ENCODE measurements at places on chromosomes 3 and 15. TPM values are rescaled to one million over a fixed set of nuclear protein-coding genes. Genes with fewer than 3 reads are reported as not detected.
A peak's percentile ranks its signal among the peaks of the same experiment; 100 is the strongest.

Gene MFAP1
- 69.5 TPM for polyA plus RNA-seq

- peak; percentile 25 for DNase-seq
Observed at GRCh38 chr3:64686446-64686908, 1.3 kb downstream of the ADAMTS9 start.

DNA sequence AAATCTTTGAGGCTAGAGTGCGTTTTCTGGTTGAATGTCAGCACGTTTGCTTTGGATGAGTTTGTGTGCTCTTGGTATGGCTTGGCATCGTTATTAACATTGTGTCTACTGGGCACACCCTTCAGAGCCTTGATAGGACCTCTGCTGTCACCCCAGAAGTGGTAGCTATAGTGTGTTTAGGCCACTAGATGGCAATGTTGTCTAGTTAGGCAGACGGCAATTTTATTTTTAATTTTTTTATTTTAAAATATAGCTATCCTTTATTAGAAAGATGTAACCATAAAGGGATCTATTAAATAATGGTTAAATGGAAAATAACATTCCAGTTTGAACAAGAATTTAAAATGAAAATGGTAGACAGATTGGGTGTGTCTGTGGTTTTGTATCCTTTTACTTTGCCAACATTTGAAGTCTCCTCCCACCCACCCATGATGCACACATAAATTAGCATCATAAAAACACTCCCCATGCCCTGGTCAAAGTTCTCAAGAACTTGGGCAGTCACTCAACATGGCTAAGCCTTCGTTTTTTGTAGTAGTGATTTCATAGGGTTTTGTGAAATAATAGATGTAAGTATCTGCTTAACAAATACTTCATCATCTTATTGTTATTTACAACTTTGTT is 200.7 kb downstream of the KCNH8 start:
- no peak for DNase-seq

GRCh38 chr3:12451481-12451880 is 32.8 kb upstream of the TSEN2 start:
- no peak for DNase-seq

- DNase-seq, result no peak
Observed at GRCh38 chr15:49978121-49978520, 140.9 kb downstream of the ATP8B4 start.

GRCh38 chr15:36117296-36117787 is 462.1 kb upstream of the CDIN1 start:
- no peak for DNase-seq

DNA sequence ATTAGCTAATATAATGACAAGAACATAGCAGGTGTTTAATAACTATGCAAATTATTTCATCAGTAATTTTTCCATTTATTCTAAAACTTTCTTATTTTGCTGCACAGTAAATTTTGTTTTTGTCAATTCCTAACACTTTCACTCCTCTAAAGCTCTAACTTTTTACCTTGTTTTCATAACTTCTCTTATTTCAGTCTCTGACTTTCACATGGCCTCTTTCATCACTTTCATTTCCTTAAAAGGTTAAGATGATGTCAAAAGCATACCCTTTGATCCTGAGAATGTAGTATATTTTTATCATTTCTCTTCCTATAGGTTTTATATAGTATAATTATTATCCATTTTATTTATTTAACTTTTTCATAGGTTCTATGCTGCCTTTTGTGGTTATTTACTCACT is 1325.8 kb upstream of the ALCAM start:
- no peak for DNase-seq

GRCh38 chr3:69535613-69536012 is 149.7 kb upstream of the FRMD4B start:
- DNase-seq, result no peak

DNA sequence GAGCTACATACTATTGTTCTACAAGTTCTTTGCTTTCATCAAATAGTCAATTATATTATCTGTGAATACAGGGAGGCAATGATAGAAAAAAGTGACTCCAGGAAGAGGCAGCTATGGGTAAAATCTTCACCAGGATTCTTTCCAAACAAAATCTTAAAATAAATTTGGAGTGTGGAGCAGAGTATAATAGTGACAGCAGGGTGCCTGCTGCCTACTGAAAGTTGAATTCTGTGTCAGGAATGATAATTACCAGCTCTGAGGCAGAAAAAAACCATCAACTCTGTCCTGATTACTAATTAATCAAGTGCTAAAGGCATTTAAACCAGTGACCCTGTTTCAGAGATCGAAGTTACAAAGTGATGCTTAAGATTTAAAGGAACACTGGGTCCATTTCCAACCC is 148.0 kb downstream of the DIPK2A start:
- no peak for DNase-seq

DNA sequence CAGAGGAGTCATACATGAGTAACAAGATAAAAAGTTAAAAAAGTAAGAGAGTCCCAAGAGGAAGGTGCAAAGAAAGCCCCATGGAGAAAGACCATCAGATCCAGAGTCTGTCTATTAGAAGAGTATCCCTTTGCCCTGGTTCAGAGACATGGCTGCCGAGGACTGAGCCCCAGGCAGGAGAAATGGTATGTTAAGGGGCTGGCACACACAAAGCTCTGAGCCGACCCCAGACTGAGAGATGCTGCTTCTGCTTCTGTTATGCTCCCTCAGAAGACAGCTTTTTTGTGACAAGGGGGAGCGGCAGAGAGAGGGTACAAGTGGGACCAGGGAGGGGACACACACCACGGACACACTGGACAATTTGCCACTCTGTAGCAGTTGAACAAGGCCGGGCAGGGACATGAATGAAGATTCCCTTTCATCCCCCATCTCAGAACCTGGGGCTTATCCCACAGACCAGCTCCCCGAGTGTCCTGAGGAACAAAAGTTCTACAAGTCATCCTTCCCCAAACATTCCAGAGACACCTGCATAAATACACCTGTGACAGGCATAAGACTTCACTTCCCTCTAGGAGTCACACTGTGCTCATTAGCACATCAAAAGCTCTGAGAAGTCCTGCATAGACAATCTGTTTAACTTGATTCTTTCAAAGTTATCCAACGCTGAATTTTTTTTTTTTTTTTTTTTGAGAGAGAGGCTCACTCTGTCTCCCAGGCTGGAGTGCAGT is 161.6 kb upstream of the WNT5A start:
- DNase-seq, result no peak

Gene SNTN
- 0.14 TPM for polyA plus RNA-seq

DNA sequence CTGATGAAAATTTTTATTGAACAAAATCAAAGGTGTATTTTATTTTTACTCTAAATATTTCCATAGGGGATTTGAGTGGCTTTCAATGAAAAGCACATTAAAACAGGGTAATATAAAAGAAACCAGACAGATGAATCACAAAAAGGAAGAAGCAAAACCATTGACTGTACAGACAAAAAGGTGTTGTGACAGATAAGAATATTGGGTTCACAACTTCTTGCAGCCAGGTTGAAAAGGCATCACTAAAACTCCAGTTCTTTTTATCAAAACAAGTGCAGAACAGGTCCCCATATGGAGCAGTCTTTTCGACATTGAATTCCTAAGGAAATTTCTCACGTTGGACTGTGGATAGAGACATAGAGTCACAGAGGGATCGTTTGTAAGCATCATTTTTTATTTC is 53.8 kb downstream of the AGTR1 start:
- DNase-seq, result no peak

Gene CPNE4
- 0.46 TPM for polyA plus RNA-seq

Gene FGD5
- 25.5 TPM for polyA plus RNA-seq

- DNase-seq, result no peak
Observed at GRCh38 chr15:39132954-39133600, 447.8 kb upstream of the THBS1 start.

Gene GOLGA8G
- polyA plus RNA-seq, result not detected

- DNase-seq, result no peak
Observed at GRCh38 chr3:8660175-8661118, 15.8 kb upstream of the SSUH2 start.

- DNase-seq, result no peak
Observed at GRCh38 chr3:148227534-148227933, 470.2 kb upstream of the AGTR1 start.

DNA sequence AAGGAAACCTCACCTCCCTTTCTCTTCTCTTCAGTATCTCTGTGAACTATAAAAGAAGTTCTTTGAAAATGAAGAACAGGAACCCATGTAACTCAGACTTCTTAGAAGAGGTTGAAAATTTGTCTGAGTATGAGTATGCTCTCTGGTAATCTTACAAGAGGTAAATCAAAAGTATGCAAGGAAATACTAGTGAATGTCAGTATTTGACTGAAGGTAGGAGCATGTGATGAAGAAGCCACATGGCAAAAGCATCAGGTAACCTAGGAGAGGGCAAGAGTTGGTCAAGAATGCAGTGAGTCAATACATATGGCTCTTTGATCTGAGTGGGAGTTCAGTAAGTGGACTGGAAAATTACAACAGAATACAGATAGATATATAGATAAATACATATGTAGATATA is 133.0 kb upstream of the NECTIN3 start:
- DNase-seq, result no peak

DNA sequence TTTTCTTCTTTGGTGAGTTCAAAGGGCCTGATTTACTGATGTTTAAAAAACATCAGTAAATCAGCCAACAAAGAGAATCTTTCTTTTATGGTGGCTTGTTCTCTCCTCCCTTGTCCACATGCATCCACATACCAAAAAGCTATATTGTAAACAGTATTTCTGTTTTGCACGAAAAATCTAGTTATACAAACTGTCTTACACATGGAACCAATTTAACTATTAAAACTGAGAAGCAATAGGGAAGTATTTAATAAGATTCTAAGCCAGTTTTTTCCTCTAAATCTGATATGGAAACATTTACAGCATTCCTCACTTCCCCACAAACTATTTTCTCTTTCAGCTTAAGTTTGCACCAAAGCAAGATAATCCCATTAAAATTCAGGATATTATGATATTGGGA is 110.8 kb upstream of the ICE2 start:
- no peak for DNase-seq

DNA sequence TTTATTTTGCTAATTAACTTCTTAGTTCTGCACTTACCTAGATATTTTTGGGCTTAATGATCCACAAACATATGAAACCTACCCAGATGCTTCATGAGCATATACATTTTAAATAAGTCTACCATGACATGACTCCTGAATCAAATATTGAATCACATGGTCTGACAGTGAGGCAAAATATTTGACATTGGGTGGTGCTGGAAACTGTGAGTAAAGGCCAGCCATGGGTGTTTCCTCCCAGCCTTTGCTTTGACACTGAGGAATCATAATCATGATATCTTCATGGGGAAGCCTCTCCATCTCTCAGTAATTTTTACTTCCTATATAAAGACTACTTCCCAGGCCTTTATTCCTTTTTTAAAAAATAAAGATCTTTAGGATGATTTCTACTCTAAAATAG is 22.8 kb upstream of the SSR3 start:
- no peak for DNase-seq

DNA sequence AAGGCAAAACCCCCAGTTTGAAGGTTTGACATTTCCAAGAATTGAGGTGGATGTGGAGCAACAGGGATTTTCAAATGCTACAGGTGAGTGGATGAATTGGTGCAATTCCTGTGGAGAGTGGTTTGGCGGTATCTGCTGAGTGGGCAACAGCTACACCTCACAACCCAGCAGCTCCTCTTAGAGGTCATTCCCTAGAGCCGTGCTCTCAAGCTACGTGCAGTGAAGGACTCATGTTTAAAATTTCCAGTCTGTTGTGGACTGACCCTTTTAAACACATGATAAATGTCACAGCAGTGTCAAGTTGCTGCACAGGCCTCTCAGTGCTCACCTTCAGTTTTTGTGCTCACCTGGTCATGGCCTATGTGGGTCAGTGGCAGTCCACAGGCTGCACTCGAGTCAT is 9.5 kb downstream of the C3orf20 start:
- DNase-seq, result no peak

DNA sequence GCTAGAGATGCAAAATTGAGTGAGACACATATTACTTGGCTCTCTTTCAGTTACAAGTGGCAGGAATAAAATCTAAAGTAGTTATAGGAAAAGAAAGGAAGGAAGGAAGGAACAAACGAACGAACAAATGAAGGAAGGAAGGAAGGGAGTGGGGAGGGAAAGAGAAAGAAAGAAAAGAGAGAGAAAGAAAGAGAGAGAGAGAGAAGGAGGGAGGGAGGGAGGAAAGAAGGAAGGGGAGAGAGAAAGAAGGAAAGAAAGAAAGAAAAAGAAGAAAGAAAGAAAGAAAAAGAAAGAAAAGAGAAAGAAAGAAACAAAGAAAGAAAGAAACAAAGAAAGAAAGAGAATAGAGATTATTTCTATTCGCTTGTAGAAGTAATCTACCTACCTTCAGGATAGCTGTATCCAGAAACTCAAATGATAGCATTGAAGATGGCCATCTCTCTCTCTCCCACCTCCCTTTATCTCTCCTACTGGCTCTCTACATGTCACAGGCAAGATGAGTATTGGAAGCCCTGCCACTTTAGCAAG is 229.7 kb upstream of the TLE3 start:
- no peak for DNase-seq

- DNase-seq, result no peak
Observed at GRCh38 chr3:58307639-58308215, 1.4 kb downstream of the HTD2 start.

Data from right renal pelvis (tissue), 4 donors.